ENCODE measurements at places on chromosomes 2 and 18.

DNA sequence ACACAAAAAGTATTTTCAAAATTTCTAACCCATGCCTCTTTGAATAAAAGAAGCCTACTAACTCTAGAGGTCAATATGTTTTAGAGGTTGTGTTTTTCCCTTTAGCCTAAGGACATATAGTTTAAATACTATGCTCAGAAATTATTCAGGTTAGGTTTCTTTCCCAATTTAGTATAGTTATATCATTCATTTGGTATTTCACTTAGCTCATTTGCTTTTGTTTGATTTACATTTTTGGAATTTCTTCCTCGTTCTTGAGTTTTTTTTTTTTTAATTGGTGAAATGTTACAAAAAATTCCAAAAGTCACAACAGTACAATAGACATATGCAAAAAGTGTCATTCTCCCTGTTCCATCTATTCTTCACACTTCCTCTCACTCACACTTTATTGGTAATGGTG lies 371.3 kb upstream of the TNP1 start:
- DNase-seq: no peak

DNA sequence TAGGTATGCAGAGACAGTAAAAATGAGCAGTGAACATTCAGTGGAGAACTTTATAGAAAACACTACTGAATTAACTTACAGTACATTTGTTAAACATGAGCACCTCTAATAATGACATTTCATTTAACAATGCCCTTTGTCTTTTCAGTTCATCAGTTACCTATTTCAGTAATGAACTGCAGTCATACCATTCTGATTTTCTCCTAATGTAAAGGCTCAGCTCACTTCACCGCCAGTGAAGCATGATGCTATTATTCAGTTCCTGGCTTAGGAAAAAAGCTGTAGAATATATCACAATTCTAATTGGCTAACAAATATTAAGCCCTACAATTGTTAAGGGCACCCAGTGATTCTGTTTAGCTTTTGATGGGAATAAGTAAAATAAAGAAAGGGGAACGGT lies 37.1 kb upstream of the CCDC93 start:
- no peak for DNase-seq

DNA sequence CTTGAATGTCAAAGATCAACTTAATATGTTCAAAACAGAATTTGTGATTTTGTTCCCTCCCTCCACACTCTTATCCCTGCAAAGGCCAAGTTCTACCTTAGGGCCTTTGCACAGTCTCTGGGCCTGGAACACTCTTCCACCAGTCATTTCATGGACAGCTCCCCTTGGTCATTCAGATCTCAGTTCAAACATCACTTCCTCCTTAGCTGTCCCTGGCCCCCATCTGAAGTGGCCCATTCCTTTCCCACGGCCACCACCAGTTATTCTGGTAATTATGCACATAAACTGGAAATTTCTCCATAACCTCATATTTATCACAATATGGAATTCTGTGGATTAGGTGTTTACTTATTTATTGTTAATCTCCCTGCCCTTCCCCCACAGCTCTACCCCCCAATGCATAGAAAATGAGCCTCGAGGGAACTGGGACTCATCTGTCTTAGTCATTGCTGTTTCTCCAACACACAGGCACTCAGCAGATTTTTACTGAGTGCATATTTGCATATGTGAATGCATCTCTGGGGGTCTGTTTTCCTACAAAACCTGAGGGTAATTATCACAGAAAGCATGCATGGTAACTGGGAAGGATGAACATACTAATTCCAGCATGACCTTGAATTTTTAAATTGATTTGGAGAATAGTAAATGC lies 35.5 kb upstream of the SPTBN1 start:
- no peak for DNase-seq

DNA sequence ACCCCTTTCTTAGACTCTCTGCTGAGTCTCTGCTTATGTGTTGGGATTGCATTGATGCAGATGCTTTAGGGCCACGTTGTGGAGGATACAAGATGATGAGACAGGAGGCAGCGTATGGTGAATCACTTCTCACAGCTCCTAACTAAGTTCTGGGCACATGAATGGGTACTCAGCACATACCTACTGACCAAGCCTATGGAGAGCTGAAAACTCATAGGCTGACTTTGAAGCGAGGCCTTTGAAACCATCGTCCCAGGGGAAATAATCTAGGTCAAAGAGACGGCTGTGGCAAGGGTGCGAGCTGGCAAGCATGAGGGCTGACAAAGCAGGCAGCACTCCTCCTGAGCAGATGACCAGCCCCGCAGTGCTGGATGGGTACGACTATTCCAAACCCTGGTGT lies 180.2 kb upstream of the TNP1 start:
- no peak for DNase-seq

- no peak for DNase-seq
These were observed 8.2 kb upstream of the ZEB2 start for GRCh38 chr2:144528108-144528507.

DNA sequence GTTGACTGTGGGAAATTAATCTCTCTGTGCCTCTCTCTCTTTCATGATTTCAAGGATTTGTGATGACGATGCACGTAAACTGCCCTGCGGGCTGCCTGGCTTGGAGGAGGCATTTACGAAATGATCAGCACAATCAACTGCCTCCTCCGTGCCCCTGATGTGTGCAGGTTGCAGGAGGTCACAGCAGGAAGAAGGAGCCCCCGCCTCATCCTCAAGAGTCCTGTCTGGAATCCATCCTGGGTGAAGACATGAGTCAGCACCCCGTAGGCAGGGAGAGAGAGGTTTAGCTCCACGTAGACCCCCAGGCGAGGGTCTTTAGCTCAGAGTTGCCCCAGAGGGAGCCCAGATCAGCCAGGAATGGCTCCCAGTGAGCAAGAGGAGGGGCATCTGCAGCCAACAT lies 17.1 kb upstream of the TEX51 start:
- DNase-seq: no peak

- DNase-seq: no peak
These were observed 164.9 kb downstream of the CCDC148 start for GRCh38 chr2:158291544-158292180.

GRCh38 chr2:230895536-230896345 lies 29.3 kb downstream of the GPR55 start:
- no peak for DNase-seq

GRCh38 chr2:207088839-207089238 lies 76.9 kb downstream of the KLF7 start:
- no peak for DNase-seq

DNA sequence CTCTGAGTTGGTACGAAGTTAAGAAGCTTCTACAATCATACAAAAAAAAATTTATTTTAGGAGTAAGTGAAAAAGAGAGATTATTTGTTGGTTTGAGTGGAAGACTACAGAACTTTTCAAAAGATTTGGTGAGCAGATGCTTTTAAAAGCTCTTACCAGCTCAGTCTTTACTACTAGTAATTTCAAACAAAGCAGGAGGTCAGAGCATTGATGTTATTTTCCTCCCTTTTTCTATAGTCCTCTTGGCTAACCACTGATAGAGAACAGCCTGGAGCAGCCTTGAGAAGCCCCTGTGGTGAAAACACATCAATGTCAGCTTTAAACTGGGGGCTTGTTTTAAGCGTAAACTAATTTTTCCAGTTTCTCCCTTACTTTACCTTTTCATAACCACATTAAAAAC lies 559.3 kb upstream of the CDH2 start:
- DNase-seq: no peak

DNA sequence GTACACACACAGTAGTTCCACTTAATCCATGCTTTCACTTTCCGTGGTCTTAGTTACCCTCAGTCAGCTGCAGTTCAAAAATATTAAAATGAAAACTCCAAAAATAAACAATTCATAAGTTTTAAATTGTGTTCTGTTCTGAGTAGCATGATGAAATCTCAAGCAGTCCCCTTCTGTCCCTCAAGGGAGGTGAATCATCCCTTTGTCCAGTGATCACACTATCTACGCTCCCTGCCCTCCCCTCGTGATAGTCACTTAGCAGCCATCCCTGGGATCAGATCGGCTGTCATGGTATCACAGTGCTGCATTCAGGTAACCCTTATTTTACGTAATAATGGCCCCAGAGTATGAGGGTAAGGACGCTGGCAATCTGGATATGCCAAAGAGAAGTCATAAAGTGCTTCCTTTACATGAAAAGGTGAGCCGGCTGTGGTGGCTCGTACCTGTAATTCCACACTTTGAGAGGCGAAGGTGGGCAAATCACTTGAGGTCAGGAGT lies 5.8 kb upstream of the RTN4 start:
- no peak for DNase-seq

- no peak for DNase-seq
These were observed 90.6 kb upstream of the HNMT start for GRCh38 chr2:137873536-137874244.

- DNase-seq: no peak
These were observed 97.4 kb downstream of the STK39 start for GRCh38 chr2:168149986-168150385.

- no peak for DNase-seq
These were observed 54.2 kb downstream of the BCL2 start for GRCh38 chr18:63265326-63265725.

GRCh38 chr2:125713533-125713932 lies 942.4 kb upstream of the GYPC start:
- no peak for DNase-seq

DNA sequence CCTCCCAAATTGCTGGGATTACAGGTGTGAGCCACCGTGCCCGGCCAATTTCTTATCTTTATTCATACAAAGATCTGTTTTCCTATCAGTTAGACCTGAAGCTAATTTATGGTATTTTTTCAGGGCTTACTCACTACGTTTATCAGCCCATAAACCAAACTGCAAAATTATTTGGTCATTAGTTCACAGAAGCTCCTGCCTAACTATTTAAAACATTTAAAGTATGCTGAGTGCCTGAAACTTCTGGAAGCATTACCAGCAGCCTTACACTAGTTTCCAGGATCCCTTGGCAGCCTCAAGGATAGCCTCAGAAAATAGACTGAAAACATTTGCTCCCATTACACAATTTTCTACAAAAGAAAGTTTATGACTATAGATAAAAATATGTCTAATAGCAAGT lies 68.8 kb downstream of the GALNT13 start:
- DNase-seq: no peak

GRCh38 chr2:223995569-223995968 lies 38.3 kb downstream of the MRPL44 start:
- DNase-seq: no peak

DNA sequence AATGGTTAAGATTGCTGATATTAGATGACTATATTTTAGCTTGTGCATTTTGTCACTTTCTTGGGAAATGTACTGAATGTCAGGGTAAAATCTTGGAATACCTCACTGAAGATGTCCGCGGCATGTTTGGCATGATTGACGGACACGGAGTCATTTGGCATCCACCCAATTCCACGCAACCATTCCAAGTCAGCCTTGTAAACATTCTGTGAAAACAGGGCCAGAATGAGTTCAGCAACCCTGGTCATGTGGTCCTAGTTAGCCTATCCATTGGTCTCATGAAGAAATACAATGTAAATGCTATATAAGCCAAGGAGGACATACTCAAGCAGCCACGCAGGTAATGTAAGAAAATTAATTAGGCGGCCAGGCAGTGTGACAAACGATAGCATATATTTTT lies 159.5 kb downstream of the RIF1 start:
- no peak for DNase-seq

DNA sequence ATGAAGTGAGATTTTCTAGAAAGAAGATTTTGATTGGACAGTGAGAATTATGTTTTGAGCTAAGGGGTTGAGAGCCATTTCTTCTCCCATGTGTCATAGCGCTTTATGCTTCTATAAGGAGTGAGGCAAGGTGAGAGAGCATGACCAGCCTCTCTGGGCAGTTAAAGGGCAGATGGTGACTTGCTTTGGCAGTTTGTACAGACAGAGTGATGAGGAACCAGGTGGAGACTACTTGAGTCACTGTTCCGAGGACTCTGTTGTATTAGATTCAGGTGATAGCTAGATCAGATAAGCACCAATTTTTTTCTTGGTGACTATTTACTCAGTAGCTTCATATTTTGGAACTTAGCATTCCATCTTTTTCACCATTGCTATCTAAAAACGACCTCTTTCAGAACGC lies 4.5 kb downstream of the CRIM1 start:
- no peak for DNase-seq

GRCh38 chr2:61538920-61539520 lies 864 bp upstream of the XPO1 start:
- peak; percentile 52 for DNase-seq

DNA sequence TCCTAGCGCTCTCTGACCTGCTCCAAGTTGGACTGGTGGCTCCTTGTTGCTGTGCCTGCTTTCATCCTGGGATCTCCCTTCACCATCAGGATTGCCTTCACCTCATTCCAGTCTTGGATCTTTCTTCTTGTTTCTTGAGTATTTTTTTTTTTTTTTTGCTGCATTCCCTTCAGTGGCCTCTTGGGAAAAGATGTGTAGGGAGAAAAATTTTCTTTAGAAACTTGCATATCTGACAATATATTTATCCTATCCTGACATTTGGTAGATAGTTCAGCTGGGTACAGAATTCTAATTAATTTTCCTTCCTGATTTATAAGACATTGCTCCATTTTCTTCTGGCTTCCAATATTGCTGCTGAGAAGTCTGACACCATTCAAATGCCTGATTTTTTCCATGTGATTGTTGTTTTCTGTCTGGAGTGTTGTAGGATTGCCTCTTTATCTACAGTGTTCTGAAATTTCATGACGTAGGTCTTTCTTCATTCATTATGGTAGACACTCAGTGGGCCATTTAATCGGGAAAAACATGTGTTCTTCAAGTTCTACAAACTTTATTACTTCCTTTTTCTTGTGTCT lies 23.0 kb upstream of the IL1A start:
- DNase-seq: no peak

DNA sequence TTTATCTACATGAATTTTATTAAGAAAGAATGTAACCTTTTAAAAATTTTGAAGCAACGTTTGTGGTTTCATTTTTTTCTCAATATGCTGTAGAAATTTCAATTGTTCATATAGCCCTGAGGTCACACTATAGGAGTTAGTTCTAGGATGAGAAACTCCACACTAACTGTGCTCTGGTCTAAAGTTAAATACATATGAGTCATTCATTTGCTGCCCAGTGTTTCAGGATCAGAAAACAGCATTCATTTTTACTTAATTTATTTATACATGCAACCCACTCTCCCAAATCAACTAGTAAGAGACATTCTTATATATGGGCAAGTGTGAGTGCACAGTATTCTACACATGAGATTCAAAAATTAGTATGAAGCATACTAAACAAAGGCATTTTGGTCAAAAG lies 137.9 kb downstream of the DOCK10 start:
- DNase-seq: no peak

DNA sequence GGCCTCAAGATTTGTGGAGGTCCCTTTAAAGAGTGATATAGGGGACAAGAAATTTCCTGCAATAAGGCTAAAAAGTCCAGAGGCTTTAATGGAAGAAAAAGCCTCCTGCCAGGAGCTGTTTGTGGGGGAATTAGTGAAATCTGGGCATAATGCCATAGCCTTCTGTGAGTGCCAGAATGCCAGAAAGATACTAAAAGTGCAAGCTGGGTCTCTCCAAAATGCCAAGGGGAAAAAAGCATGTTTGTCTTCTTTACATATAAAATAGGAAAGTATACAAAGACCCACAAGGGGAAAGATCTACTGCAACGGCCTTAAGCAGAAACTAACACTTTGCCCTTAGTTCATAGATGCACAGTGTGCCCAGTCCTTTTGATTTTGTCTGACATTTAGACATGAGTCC lies 647.7 kb upstream of the ZNF804A start:
- no peak for DNase-seq

GRCh38 chr2:128420776-128421175 lies 102.1 kb upstream of the HS6ST1 start:
- DNase-seq: no peak

All from CD4-positive, alpha-beta T cell treated with Interleukin-21 for 1 hour (primary cell).